Non-pigmented ciliary epithelial cell (primary cell): ENCODE measurements at places on chromosomes 12 and 14.

DNA sequence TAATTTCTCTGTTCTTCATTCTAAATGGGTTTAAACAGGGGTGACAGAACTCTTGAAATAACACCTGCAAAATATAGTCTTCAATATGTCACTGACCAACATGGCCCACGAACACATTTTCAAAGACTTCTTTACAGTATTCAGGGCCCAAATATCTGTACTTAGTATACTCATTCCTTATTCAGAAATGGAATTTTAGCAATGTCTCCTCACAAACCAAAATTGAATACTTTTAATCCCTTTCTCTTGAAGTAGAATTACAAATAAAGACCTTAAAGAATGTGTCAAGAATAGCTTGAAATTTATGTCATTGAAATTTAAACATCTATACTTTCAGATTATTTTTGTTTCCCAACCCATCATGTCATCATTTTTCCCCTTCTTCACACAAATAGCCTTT, 263.1 kb downstream of the LRIG3 start:
- no peak for DNase-seq

- no peak for DNase-seq
Observed at GRCh38 chr14:72186523-72186922, 254.3 kb downstream of the RGS6 start.

DNA sequence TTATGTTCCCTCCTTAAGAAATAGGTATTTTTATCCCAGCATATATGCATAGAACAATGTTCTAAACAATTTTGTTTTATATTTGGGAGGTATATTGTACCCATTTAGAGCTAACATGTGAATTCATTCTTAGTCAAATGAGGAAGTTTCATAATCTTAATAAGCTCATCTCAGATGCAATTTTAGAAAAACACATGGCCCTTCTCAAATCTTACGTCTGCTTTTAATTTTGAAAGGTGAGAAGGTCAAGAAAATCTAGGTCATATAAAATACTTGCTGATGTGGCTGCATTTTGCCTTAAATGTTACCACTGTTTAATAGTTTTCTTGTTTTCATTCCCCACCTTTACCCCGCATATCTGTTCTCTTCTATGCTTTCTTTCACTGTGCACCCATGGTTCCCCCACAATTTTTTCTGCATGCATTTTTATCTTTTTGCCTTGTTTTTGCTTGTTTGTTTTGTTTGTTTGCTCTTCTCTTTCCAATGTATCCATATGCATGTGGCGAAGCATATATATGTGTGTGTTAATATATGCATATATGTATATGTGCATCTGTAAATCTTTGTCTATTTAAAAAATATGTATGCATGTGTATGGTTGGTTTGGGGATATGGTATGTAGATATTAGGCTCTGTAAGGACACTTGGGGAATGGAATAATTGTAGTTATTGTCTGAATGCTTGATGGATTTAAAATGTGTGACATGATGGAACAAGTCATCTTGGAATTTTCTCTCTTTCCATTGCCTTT, 317.1 kb downstream of the BCAT1 start:
- DNase-seq = no peak

DNA sequence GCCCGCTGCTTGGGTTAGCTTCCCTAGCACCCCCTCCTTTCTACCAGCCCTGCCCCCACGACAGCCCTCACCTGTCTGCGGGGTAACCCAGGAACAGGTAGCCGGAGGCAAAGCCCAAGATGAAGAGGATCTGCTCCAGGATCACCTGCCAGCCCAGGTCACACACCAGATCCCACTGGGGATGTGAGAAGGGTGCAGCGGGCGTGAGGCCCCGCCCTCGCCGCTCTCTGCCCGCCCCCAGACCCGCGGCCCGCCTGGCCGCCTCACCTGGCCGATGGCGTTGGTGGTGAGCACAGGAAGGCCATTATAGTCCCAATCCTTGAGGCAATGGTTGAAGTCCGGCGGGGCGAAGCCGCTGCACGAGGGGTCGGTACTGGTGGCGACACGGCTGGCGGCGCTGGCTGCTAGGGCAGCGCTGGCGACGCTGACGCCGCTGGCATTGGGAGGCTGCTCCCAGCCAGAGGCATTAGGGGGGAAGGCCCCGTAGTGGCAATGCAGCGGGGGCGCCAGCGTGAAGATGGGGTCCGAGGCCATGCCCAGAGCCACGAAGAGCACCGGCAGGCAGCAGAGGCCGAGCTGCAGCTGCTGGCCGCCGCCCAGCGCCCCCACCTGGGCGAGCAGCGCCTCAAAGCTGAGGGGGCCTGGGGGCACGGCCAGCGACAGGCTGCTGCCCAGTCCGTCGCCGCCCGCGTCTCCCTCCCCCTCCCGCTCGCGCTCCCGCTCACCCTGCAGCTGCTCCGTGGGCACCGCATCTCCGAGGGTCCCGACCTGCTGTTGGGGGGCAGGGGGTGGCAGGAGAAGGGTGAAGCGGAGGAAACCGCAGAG, 794 bp downstream of the SLC22A17 start:
- no peak for DNase-seq

DNA sequence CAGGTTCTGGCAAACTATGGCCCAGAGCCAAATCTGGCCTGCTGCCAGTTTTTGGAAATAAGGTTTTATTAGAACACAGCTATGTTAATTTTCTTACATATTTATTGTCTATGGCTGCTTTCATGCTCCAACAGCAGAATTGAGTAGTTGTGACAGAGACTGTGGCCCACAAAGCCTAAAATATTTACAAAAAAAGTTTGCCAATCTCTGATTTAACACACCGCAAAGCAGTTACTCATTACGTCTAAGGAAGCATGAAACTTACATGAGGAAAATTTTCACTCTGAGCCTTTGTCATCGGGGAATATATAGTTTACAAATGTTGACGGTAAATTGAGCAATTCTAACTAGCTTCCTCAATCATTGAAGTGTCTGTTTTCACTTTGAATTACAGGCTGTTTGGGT, 96.5 kb downstream of the UNC79 start:
- DNase-seq = no peak
